Effector memory CD8-positive, alpha-beta T cell (primary cell): ENCODE measurements at places on chromosomes 12 and 14.
A peak's percentile ranks its signal among the peaks of the same experiment; 100 is the strongest.

- no peak for DNase-seq
Observed at GRCh38 chr14:35374263-35374712, 30.3 kb downstream of the NFKBIA start.

GRCh38 chr12:78209846-78210505, 379.3 kb downstream of the NAV3 start:
- no peak for DNase-seq

DNA sequence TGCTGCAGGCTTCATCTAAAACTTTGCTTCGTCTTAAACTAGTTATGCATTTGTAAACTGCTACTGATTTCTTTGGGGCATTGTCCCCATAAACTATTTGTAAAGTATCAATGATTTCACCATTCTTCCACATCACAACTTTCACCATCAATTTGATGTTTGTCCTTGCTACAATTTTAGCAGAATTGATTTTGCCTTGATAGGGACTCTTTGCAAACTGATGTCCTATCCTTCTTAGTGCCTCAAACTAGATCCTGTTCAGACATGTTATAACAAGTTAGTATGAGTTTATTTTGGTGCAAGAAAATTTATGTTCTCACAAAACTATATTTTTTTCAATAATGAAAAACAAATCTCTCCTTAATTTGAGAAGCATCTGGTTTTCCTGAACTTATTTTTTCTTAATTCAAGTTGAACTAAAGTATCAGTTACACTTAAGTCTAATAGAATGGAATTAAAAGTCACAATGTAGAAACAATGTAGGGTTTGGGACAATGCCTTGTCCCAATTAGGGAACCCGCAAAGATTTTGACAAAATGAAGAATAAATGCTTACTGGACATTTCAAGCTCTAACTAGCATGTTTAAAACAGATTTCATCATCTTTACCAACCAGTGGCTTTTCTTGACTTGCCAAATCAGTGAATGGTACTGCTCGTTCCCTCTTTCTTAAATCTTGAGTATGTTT, 10.1 kb upstream of the ARID4A start:
- no peak for DNase-seq

GRCh38 chr12:94140556-94140955, 7.8 kb upstream of the PLXNC1 start:
- peak; percentile 44 for DNase-seq

- no peak for DNase-seq
Observed at GRCh38 chr12:49909356-49909755, 5.7 kb upstream of the FAIM2 start.

GRCh38 chr12:57744194-57744776, 554 bp upstream of the TSPAN31 start:
- peak; percentile 68 for DNase-seq
